ENCODE measurements at places on chromosomes 3 and 15.

DNA sequence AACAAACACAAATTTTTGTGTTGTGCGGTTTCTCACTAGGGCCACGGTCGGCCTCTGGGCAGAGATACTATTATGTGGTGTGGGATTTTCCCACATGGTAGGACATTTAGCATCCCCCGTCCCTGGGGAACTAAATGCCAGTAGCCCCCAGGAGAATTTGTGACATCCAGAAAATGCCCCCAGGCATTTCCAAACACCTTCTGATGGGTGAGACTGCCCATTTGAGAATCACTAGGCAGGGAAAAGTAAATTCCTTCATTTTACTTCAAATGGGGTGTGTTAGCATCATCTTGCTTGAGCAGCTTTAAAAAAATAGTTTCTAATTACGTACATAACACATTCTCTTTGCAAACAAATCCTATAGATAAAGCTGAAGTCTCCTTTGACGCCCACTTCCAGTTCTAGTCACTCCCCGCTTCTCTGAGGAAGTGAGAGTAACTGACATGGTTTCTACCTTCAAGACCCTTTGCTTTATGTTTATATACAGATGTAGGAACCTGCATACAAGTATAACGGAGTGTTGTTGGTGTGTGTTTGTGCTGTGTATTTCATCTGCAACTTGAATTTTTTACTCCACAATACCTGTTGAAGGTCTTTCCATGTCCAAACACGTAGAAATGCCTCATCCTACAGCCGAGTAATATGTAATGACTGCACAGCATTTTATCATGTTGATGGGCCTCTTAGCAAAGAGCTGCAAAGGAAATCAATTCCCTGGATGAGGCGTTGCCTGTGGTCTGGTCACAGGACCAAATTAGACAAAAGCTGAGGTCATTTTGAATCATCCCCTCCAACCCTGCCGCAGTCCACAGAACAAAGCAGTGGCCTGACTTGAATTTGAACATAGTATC, 31.4 kb upstream of the ZBTB38 start:
- no peak for DNase-seq

DNA sequence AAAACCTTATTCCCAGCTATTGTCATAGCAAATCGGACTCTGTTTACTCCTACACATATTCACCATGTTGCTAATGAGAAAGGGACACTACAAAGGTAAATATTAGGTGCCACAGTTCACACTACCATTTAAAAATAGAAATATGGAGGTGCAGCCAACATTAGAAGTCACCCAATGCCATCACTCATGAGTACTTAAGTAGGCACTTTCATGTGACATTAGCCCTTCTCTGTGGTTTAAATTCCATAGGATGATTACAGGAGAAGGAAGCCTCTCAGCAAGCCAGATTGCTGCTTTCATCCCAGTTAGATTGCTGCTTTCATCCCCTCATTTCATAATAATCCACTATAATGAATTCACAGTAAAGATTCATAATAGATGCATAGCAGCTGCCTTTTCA, 376.8 kb upstream of the ALCAM start:
- no peak for DNase-seq

DNA sequence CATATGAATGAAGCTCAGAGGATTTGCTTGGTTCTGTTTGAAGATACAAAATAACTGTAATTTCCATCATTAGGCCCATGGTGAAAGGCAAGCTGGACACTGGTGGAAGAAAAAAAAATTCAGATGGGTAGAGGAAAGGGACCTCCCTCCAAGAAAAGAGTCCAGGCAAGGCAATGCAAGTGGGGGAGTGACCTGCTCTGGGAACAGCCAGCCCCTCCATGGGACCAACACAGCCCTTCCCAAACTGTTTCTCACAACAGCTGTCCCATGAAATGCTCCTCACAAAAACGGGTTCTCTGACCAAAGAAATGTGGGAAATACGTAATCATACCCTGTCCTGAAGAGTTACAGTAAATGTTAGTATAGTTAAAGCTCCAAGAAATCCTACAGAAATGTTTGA, 4.4 kb upstream of the AP3S2 start:
- no peak for DNase-seq

DNA sequence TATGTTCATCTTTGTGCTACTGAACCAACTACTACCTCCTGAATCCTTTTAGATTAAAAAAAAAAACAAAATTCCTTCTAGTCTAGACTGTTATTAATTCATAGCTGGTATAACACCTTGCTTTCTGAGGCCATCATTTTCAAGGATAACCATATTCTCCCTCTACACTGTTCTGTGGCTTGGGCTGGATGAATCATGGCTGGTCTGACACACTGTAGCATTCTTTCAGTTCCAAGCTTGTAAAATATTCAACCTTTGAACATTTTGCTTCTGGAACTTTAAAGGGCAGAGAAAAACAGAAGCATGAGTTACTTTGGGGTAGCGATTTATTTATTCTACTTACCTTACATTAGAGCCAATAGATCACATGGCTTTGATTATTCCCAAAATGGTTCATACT, 7.6 kb downstream of the HSPBAP1 start:
- DNase-seq = peak; percentile 71

GRCh38 chr3:121661376-121661775, 673 bp upstream of the HCLS1 start:
- DNase-seq = no peak

- no peak for DNase-seq
These were observed 457.4 kb downstream of the IGSF11 start for GRCh38 chr3:118577055-118577777.

DNA sequence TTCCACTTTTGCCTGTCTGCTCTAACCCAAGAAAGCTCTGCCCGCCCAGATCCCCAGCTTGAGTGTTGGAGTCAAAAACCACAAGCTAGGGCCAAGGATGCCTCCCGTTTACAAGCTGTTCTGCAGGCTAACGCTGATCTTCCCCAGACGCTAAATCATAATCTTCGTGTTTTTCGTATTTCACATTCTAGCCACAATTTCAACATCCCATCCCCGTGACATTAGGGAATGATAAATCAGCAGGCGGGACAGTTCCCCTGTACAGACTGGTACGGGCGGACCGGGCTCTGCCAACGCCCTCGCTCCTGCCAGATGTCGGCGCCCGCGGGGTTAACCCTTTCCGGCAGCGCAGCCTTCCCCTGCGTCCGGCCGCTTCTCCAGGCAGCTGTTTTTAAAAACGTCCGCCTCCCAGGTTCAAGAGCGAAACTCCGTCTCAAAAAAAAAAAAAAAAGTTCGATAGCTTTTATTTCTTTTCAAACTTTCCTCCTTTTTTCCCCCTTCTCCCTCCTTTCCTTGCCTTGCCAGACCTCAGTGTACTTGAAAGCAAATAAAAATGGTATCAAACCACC, 81.0 kb upstream of the BNC1 start:
- no peak for DNase-seq

- DNase-seq = peak; percentile 42
These were observed 474 bp downstream of the ATP2C1 start for GRCh38 chr3:130894130-130894985.

Measured in hepatic stellate cell (primary cell).